ENCODE measurements at places on chromosomes 7 and 10. TPM values are rescaled to one million over a fixed set of nuclear protein-coding genes. Genes with fewer than 3 reads are reported as not detected.

Gene GJD4
- total RNA-seq, result not detected

Gene CPED1
- 40.5 TPM for total RNA-seq

Gene HYAL4
- total RNA-seq, result not detected

Gene SPDYE16
- total RNA-seq, result not detected

Gene PRSS37
- not detected for total RNA-seq

Gene ANXA8
- total RNA-seq, result 1.4 TPM

Gene SFTPA1
- not detected for total RNA-seq

Gene TMEM130
- 0.14 TPM for total RNA-seq

Gene CRYGN
- 0.74 TPM for total RNA-seq

Gene SVOPL
- total RNA-seq, result not detected

Gene DIP2C
- total RNA-seq, result 8.4 TPM

Gene ADAP1
- 9.1 TPM for total RNA-seq

Gene SYT15B
- total RNA-seq, result 0.57 TPM

Gene PDGFA
- total RNA-seq, result 24.0 TPM

Gene FAM25C
- not detected for total RNA-seq

Gene TMEM248
- total RNA-seq, result 76.8 TPM

Gene PPP2R2D
- 19.2 TPM for total RNA-seq

Gene DPCD
- total RNA-seq, result 61.8 TPM

Gene DHX32
- 44.7 TPM for total RNA-seq

Gene BAMBI
- total RNA-seq, result 33.4 TPM
